EH (cell line): ENCODE measurements at places on chromosomes 5 and 9.
A peak's percentile ranks its signal among the peaks of the same experiment; 100 is the strongest.

DNA sequence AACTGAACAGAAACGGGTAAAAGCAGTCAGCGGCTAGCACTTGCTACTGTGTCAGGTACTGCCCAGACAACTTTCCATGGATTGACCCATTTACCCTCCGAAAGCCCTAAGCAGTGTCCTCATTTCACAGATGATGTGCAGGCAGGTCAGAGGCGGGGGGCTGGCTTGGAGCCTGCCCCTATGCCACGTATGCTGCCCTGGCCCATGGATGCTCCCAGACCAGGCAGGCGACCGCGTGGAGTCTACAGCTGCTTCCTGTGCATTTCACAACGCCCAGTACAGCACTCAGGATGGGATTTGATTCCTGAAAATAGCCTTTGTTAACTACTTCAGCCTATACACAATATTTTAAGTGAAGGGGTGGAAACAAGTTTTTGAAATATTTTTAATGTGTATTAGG, 202.9 kb downstream of the NXNL2 start:
- DNase-seq, result no peak

- peak; percentile 61 for DNase-seq
These were observed 694 bp upstream of the PLIN2 start for GRCh38 chr9:19127871-19128500.

DNA sequence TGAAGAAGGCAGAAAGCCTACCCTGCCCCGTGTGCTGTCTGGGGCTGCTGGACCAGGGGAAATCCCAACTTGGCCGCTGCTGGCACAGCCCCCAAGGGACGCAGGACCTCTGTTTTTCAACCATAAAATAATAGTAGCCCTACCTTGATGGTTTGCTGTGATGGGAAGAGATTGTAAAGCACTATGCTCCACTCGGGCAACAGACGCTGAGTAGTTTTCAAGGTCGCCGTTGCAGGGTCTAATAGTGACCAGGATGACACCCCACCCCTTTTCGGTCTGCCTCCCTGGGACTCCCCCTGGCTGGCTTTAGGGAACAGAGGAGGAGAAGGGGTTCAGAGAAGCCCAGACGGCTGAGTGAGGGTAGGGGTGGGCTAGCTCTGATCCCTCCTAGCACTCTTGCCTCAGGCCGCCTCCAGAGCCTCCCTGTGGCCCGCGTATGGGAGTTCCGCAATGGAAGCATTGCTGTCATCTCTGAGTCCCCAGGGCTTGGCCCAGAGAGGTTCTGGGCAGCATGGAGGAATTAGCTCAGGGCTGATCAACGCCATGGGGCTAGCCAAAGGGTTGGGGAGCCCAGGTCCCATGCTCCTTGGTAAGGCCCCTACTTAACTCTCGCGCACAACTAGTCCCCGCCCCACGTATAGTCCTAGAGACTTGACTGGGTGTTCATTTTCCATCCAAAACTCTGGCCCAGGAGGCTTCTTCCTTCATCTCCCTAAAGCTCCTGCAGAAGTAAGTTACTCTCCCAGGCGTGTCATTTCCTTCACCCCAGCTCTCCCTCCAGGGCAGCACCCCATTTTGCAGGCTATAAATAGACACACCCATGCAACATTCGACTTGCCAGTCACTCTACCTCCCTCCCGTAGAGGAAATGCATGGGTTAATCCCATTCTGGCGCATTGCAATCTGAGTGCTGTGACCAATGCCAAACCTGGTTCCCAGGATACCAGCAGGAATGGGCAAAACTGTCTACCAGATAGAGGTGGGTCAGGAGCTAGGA, 1.1 kb upstream of the IRF1 start:
- DNase-seq, result no peak

GRCh38 chr9:88060746-88061145, 77.5 kb downstream of the SPATA31C2 start:
- DNase-seq, result no peak
